Keratinocyte (primary cell): ENCODE measurements at places on chromosomes 16 and 17.

- DNase-seq: no peak
Observed at GRCh38 chr16:71214746-71215381, 15.7 kb downstream of the HYDIN start.

DNA sequence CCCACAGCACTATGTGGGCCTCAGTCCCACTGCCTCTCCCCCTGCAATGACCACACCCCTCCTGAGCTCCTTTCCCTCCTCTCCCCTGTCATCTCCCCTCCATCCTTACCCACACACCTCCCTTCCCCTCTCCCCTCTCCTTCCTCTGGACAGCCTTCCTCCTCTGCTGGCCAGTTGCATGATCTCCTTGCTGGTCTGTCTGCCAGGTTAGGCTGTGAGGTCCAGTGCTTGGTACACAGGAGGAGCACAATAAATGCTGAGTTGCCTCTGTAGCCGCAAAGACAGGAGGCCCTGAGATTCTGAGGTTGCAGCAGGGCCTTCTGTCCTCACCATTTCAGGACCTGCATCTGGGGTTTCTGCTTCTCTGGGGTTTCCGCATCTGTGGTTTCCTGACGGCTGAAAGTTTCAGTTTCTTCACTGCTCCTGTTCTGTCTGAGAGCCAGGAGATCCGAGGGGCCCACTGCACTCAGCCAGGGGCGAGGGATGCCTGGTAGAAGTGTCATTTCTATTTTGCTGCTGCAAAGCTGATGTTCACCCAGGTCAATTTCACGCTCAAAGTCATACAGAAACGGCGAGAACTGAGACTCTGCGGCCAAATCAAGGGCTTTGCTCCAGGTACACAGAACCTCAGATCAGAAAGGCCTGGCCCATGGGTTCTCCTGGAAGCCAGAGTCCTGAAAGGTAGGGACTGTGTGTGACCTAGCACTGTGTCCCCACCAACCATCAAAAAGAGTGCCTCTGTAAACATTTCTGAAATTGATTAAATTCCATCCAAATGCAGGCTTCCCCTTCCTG, 4.6 kb upstream of the SLC12A3 start:
- DNase-seq: no peak

DNA sequence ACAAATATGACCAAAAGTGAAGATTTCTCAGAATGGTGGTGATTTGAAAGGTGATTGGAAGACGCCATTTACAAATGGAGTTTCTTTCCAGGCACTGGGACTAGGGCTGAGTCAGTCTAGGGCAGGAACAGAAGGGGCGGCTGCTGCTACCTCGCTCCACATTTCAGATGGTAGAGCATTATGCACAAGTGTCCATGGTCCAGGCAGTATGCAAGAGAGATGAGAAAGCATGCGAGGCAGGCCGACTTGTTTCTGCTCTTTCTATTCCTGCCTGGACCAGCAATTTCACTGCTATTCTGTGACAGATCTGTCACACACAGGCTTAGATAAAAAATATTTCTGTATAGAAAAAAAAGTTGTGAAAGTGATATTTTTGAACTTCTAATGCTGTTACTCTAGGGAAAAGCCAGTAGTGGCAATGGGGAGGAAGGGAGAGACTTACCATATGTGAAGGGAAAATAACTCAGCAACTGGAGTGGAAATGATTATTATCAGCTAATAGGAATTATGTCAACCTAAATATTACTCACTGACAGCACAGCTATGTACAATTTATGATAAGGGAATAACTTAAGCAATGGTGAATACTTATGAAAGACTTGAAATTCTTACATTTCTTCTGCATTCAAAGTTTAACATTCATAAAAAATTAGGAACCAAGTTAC, 134.7 kb upstream of the NETO2 start:
- no peak for DNase-seq

DNA sequence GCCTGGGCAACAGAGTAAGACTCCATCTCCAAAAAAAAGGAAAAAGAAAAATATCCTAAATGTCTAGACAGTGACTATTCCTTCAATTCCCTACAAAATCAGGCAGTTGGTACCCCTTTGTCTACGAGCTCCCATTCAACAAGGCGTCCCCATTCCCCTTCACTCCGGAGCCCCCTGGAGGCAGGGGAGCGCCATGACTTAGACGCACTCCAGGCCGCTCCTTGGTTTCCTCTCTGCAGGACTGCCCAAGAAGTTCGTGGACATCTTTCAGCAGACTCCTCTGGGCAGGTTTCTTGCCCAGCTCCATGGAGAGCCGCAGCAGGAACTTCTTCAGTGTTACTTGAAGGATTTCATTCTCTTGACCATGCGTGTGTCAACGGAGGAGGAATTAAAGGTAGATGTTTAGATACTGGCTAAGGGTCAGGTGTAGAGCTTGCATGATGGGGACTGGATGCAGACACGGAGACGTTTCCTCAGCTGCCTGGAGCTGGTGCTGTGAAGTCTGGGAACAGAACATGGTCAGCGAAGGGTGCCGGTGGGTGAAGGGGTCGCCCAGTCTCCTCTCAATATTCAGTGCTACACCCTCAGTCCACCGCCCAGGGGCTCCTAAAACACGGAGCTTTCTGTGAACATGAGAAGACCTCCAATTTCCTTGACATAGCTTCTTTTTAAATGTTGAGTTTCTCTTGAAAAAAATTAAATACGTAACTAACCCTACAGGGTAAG, 53.3 kb upstream of the ENDOV start:
- no peak for DNase-seq

- DNase-seq: no peak
Observed at GRCh38 chr16:14378689-14379467, 251.2 kb downstream of the PARN start.

DNA sequence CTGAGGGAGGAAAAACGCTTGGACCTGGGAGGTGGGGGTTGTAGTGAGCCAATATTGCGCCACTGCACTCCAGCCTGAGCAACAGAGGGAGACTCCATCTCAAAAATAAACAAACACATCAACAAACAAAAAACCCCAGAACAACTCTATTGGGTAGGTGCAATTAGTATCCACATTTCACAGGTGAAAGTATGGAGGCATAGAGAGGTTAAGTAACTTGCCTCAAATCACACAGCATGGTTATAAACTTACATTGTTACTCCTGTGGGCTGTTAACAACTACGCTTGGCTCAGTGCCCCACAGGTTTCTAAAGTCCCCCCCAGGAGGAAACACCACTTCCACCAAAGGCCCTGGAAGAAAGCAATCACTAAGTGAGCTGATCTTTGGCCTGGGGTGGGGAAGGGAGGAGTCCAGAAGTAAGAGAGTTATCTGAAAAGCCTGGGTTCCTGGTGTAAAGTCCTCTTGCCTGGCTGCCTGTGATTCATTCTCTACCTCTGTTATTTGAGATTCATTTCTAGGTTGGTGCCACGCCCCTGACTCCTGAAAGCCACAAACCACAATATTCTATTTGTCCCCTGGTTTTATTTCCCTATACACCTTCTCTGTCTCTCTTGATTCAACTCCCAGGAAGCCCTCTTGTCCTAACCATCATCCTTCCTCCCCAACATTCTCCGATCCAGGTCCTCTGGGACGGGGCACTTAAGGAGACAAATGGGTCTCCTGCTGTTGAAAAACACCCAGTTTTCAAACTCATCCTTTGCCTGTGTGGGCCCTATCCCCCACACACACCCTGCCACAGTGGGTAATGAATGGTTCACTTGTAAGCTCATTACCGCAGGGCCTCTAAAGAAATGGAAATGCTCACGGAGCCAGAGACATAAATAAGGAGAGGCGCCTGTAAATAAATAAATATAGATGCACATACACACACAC, 195.4 kb downstream of the XYLT1 start:
- no peak for DNase-seq

GRCh38 chr17:50053654-50053960, 2.3 kb upstream of the ITGA3 start:
- DNase-seq: no peak

GRCh38 chr16:5668553-5668952, 571.0 kb upstream of the EEF2KMT start:
- DNase-seq: no peak

- DNase-seq: no peak
Observed at GRCh38 chr17:49887744-49888360, 40.0 kb upstream of the TAC4 start.

GRCh38 chr16:35792516-35793285, 2333.3 kb downstream of the TP53TG3F start:
- DNase-seq: no peak

DNA sequence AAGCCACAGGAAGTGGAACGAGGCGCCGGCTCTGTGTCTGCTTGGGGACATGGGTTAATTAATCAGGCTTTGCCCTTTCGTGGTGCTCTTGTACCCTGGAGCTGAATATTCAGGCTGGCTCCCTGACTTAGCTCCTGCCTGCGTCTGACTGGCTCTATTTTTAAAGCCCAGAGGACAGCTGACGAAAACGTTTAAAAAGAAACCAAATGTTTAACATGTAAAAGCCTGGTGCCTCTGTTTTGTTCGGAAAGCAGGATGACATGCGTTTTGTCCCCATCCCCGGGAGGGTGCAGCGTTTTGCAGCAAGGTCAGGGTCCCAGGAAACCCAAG, 61.1 kb downstream of the NT5M start:
- DNase-seq: no peak

- no peak for DNase-seq
Observed at GRCh38 chr17:82062076-82062983, 3.3 kb downstream of the DUS1L start.

- DNase-seq: no peak
Observed at GRCh38 chr17:80948976-80949450, 42.6 kb upstream of the CHMP6 start.

DNA sequence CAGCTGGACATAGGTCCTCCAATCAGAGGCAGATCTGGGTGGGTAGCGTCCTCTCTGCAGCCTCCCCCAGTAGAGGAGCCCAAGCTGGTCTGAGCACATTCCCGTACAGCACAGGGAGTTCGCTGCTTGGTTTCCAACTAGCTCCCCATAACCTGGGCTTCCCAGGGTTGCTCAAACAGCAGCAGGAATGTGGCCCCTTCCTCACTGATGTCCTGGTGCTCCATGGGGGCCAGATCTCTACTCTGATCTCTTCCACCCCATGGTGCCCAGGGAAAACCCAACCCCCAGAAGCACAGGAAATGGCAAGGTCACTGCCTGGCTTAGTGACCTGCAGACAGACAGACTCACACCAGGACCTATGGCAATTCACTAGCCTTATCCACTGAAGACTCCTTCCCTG, 11.1 kb upstream of the MMP2 start:
- no peak for DNase-seq

DNA sequence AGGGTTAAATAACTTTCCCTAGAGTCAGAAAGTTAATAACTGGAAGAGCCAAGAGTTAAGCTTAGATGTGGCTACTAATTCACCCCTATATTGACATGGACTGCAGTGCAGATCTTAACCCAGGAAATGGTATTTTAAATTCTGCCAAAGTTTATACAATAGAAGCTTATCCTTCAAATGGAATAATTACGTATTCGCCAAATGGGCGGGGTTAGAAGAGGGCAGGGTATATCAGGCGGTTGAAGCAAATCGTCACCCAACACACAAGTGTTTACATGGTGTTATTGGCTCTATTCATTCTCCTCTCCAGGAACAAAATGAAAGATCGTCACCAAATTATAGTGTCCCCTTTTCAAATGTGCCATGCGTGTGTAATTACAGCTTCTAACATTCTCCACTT, 182.7 kb downstream of the PRKCB start:
- no peak for DNase-seq

GRCh38 chr17:54882950-54883349, 17.7 kb upstream of the TOM1L1 start:
- no peak for DNase-seq

DNA sequence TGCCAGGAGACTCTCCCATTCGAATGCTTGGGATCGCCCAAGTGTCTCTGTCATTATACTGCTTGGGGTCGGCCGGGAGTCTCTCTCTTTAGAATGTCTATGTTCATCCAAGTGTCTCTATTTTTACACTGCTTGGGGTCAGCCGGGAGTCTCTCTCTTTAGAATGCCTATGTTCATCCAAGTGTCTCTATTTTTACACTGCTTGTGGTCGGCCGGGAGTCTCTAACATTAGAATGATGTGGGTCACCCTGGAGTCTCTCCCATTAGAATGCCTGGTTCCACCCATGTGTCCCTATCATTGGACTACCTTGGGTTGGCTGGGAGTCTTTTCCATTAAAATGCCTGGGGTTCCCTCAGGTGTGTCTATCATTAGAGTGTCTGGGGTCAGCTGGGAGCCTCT, 2230.4 kb downstream of the TP53TG3F start:
- no peak for DNase-seq

DNA sequence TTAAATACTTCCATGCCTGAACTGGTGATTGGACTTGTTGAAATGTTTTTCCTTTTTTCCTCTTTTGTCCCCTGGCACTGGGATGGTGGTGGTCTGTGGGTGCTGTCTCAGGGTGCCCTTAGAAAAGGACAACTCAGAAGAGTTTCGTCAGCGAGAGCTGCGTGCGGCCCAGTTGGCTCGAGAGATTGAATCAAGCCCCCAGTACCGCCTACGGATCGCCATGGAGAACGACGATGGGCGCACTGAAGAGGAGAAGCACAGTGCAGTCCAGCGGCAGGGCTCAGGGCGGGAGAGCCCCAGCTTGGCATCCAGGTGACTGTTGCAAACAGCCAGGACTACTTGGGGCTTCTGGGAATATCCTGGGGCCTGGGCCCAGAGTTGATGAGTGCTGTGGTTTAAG, 6.9 kb downstream of the ATXN2L start:
- no peak for DNase-seq
